Anterior cingulate cortex (tissue), 58 donors: ENCODE measurements at places on chromosomes 12 and 14.

GRCh38 chr12:120115692-120116440, 687 bp downstream of the RAB35 start:
- no peak for DNase-seq

GRCh38 chr14:90820958-90821357, 4.7 kb upstream of the TTC7B start:
- DNase-seq = no peak

DNA sequence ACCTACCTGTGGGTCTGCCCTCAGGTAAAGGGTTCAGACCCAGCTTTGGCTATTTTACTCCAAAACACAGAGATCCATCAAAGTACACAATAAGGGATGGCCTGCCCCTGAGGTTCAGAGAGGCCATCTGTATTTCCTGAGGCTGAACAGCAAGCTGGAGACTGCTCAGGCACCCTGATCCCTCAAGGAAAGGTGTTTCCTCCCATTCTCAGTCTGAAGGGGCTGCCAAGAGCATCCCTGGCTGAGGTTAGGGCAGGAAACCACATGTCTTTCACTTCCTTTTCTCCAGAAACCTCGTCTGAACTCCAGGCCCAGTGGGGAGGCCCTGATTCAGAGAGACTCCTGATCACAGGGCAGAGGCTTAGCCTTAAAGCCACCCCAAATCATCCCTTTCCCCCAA, 1.5 kb downstream of the RILPL1 start:
- no peak for DNase-seq

- no peak for DNase-seq
Measured at GRCh38 chr12:117857632-117858612, 110.9 kb downstream of the KSR2 start.

- DNase-seq = no peak
Measured at GRCh38 chr14:21537090-21537424, 10.9 kb upstream of the SALL2 start.

- DNase-seq = no peak
Measured at GRCh38 chr12:49255857-49256637, 8.8 kb upstream of the TUBA1C start.

GRCh38 chr14:26081043-26081442, 516.8 kb downstream of the NOVA1 start:
- DNase-seq = no peak

GRCh38 chr12:102479099-102479885, 1.1 kb downstream of the IGF1 start:
- DNase-seq = no peak

GRCh38 chr14:30849354-30849753, 25.0 kb upstream of the COCH start:
- no peak for DNase-seq

- no peak for DNase-seq
Measured at GRCh38 chr12:98724384-98725155, 79.5 kb downstream of the APAF1 start.

DNA sequence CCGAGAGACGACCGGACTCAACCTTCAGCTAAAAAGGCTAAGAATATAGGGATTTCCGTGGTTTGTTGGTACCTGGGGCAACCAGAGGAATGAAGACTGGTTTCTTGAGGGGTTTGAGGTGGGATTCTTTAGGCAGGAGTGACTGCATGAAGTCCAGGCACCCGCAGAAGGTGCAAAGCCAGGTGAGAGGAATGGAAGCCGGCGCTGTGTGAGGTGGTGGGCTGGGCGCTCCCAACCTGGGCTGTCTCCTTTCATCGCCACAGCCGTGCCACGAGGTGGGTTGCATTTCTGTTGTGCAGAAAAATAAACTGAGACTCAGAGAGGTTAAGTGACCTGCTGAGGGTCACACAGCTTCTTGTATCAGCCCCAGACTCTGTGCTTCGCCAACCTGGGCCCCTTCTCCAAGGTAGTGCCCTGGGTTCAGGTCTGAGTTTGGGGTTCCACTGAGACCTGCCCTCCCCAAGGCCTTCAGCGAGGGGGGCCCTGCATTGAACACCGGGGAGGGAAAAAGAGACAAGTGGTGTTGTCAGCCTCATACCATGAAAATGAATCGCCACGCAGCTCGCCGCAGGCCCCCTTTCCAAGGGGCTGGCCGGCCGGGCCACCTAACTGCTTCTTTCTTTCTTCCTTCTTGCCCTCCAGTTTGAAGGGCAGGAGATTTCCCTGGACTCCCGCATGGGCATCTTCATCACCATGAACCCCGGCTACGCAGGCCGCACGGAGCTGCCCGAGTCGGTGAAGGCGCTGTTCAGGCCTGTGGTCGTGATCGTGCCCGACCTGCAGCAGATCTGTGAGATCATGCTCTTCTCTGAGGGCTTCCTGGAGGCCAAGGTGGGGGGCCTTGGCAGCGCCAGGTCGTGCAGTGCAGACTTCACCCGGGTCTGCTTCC, 88.4 kb downstream of the DNAH10 start:
- no peak for DNase-seq

GRCh38 chr12:51777457-51777856, 71.1 kb downstream of the FIGNL2 start:
- DNase-seq = no peak

DNA sequence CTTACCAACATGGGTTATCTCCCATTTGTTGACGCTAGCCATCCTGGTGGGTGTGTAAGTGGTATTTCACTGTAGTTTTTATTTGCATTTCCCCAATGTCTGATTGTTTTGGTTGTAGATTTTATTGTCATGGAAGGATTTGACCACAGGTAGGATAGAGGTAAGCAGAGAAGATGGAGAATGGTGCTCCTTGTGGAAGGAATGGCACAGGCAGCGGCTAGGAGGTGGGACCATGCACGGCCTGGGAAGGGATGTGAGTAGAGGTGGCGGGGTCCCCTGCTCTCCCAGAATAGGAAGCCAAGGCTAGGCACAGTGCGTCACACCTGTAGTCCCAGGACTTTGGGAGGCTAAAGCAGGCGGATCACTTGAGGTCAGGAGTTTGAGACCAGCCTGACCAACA, 41.4 kb downstream of the PHETA1 start:
- no peak for DNase-seq

DNA sequence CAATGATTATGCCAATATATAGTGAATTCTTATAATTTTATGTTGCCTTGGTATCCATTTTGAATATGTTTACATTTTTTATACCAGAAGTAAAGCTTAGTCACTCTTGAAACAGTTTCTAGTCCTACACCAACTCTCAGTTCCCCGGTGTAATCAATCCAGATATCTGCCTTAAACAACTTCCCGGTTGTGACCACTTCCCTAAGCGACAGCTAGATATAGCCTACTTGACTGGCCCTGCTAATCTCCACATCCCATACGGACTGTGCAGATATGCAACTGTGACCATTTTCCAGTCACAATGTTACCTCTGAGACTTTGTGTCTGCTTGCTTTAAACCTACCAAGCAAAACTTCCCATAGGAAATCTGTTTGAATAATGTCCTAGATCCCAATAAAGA, 1551.5 kb upstream of the SEL1L start:
- no peak for DNase-seq

- no peak for DNase-seq
Measured at GRCh38 chr14:57714487-57714931, 151.4 kb downstream of the SLC35F4 start.

- DNase-seq = no peak
Measured at GRCh38 chr12:63164911-63165310, 13.9 kb upstream of the AVPR1A start.
